ENCODE measurements at places on chromosomes 16 and 17.

DNA sequence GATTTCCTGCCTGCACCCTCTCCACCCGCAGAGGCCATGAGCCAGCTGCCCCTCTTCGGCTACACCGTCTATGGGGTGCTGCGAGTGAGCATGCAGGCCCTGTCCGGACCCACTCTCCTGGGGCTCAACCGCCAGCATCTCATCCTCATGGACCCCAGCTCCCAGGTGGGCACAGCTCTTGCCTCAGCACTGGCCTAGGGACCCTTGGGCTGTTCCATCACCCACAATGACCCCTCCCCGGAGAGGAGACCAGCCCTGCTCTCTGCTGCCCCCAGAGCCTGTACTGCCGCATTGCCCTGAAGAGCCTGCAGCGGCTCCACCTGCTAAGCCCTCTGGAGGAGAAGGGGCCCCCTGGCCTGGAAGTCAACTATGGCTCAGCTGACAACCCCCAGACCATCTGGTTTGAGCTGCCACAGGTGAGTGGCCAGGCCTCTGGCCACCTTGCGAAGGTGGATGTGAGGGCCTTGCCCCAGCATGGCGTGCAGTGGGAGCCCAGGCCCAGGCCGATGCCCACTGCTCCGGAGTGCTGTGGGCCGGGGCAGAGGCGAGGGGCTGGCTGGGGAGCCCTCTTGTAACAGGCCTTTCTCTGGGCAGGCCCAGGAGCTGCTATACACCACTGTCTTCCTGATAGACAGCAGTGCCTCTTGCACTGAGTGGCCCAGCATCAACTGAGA is 7.3 kb upstream of the SMIM5 start:
- no peak for DNase-seq

- DNase-seq, result no peak
These were observed 204.7 kb downstream of the CDRT15L2 start for GRCh38 chr17:20784100-20784665.

GRCh38 chr16:14495213-14496046 is 134.6 kb downstream of the PARN start:
- no peak for DNase-seq

GRCh38 chr16:59487067-59487466 is 753.0 kb upstream of the GOT2 start:
- no peak for DNase-seq

- DNase-seq, result no peak
These were observed 17.3 kb downstream of the JPH3 start for GRCh38 chr16:87619360-87620200.

- DNase-seq, result no peak
These were observed 313.0 kb upstream of the GOT2 start for GRCh38 chr16:59047114-59047513.

GRCh38 chr16:1026784-1027500 is 45.4 kb downstream of the SOX8 start:
- DNase-seq, result no peak

DNA sequence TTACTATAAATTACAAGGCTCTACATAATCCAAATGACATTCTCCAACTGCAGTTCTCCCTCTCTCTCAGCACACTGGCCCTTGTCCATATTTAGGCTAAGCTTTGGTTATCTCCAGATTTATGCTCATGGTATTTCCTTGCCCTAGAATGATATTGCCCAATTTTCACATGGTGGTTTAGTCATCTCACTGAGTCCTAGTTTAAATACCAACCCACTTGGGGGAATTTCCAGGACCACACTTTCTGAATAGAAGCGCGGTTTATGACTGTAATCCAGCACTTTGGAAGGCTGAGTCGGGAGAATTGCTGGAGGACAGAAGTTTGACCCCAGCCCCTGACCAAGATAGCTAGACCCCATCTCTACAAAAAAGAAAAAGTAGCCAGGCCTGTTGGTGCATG is 280.1 kb upstream of the MON1B start:
- no peak for DNase-seq

GRCh38 chr16:678209-678857 is 1.9 kb upstream of the STUB1 start:
- no peak for DNase-seq

GRCh38 chr16:1647856-1648255 is 30.2 kb upstream of the JPT2 start:
- DNase-seq, result no peak

GRCh38 chr16:1061769-1062505 is 10.6 kb upstream of the SSTR5 start:
- DNase-seq, result no peak

GRCh38 chr16:86577314-86577971 is 906 bp upstream of the FOXL1 start:
- no peak for DNase-seq

- no peak for DNase-seq
These were observed 169.7 kb upstream of the ZFHX3 start for GRCh38 chr16:73217654-73218053.

DNA sequence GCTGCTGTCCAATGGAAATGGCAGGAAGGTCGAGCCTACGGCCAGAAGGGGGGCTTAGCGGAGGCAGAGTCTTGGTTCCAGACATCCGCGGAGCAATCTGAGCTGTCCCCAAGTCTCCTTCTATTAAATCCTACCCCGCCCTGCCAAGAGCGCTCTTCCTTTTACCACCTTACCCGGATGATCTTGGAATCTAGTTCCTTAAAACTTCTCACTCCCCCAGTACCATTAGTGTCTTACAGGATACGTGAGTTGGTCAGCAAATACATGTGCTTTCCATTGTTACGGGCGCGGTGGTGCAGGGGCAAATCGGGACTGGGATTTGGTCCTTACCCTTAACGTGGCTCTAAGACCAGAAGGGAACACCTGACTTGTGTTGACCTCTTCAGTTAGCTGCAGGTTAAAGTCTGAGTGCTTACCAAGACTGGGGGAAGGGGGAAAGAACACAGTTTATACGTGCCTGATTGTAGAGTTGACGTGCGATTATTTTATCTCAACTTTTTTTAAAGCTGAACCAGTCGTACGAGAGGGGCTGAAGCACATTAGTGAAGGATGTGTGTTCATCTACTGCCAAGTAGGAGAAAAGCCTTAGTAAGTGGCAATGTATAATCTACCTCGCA is 495 bp downstream of the TXNDC17 start:
- no peak for DNase-seq

Data from cerebellar nuclear complex (tissue), 1 donor.